NAMALWA (cell line): ENCODE measurements at places on chromosomes 13 and 19.
A peak's percentile ranks its signal among the peaks of the same experiment; 100 is the strongest.

- DNase-seq, result no peak
These were observed 602.2 kb downstream of the UQCRFS1 start for GRCh38 chr19:28610731-28611130.

DNA sequence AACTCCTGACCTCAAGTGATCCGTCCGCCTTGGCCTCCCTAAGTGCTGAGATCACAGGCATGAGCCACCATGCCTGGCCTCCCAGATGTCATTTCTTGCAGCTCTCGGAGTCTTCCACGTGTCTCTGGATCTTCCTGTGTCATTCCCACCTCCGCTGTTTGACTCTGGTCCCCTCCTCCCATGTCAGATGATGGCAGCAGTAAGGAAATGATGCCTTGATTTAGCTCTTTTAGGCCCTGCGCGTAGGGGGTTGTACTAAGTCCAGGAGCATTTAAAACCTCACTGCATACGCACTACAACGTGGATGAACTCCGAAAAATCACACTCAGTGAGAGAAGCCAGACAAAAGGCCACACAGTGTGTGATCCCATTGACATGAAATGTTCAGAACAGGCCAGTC, 113.1 kb downstream of the GNG7 start:
- DNase-seq, result no peak

- DNase-seq, result peak; percentile 41
These were observed 185.9 kb downstream of the LHFPL6 start for GRCh38 chr13:39417131-39417530.

- DNase-seq, result peak; percentile 81
These were observed 545 bp downstream of the RAD23A start for GRCh38 chr19:12946092-12946721.

DNA sequence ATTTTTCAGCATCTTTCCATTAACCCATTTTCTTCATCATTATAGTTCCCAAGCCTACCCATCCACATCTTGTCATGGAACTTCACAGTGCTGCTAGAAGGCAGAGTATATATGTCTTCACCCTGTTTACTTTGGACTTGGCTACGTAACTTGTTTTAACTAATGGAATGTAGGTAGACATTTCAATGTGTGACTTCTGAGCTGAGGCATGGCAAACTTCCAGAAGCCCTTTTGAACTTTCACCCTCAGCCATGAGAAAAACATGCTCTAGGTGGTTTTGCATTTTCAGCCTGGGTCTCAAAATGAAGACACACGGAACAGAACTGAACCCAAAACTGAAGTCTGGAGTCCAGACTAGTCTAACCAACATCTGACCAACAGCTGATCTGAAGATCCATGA, 3.2 kb downstream of the TEX30 start:
- DNase-seq, result no peak

GRCh38 chr13:44806826-44807225, 182.4 kb downstream of the NUFIP1 start:
- DNase-seq, result no peak

- no peak for DNase-seq
These were observed 18.4 kb downstream of the LRCH1 start for GRCh38 chr13:46571189-46571908.

- DNase-seq, result no peak
These were observed 7.3 kb downstream of the NKPD1 start for GRCh38 chr19:45153339-45154063.

GRCh38 chr13:94308832-94309231, 170.7 kb downstream of the DCT start:
- DNase-seq, result no peak

GRCh38 chr13:21673539-21673788, 2.6 kb downstream of the FGF9 start:
- DNase-seq, result peak; percentile 56

GRCh38 chr13:30132623-30133553, 174.5 kb downstream of the KATNAL1 start:
- DNase-seq, result peak; percentile 95

DNA sequence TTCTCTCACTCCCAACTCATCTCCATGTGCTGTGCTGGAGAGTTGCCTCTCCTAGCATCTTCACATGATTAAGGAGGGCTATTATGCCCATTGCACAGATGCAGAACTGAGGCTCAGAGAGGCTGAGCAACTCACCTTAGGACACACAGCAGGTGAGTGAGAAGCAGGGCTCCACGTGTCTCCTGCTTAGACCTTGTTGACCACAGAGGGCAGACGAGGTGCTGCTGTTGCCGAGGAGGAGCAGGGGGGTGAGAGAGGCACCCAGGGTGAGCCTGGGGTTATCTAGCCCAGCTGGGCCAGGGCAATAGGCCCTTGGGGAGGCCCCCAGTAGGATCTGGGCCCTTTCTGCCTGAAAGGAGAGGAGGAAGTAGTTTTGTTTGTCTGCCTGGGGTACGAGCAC, 2.4 kb upstream of the HSH2D start:
- DNase-seq, result peak; percentile 93

DNA sequence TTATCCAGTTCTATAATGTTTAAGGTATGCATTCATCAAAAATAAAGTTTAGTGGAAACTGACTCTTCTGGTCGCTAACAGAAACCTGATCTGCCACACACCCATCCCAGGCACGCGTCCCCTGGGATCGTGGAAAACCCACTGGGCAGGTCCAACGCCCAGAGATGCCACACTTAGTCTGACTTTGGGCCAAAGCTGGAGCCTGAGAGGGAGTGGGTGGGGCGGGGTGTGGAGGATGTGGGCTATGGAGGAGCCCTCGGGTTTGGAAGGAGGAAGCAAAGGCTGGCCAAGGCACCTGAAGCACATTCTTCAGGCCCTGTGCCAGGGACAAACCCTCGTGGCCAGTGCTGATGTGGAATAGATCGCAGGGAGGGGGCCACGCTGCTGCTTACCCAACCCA, 2.5 kb downstream of the IGFL1 start:
- no peak for DNase-seq

DNA sequence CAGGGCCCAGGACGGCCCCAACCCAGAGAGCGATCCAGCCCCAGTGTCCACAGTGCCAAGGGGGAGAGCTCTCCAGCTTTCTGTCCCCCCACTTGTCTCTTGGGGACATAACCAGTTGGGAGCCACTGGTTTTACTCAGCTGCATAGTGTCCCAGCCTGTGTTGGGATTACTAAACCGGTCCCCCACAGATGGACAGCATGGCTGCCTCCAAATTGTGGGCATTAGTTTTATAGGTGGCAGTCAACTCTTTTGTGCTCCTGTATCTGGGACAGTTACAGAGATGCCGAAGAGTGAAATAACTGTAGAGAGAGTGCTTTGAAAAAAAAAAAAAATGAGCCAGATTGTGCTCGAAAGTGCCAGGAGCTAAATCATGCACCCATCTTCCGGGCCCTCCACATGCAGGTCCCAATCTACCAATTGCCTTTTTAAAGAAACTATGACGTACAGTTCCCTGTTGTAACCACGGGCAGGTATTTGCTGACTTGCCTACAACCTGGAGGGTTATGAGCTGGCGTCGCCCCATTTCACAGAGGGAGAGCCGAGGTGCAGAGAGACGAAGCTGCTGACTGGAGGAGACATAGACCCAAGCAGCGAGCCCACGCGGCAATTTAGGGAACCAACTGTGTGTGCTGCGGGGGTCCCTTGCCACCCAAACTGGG, 2.4 kb upstream of the NFIC start:
- no peak for DNase-seq

DNA sequence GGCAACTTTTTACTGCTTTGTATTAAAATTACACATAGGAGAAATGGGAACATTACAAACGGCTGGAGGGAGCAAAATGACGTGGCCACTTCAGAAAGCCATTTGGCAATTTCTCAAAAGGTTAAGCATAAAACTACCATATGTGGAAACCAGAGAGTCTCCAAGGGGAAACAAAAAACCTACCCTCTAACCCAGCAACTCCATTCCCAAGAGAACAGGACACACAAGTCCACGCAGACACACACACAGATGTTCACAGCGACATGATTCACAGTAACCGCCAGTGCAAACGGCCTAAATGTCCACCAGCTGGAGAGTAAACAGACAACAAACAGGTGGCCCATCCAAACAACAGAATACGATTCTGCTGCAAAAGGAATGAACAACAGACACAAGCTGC, 37.2 kb downstream of the STK24 start:
- no peak for DNase-seq

DNA sequence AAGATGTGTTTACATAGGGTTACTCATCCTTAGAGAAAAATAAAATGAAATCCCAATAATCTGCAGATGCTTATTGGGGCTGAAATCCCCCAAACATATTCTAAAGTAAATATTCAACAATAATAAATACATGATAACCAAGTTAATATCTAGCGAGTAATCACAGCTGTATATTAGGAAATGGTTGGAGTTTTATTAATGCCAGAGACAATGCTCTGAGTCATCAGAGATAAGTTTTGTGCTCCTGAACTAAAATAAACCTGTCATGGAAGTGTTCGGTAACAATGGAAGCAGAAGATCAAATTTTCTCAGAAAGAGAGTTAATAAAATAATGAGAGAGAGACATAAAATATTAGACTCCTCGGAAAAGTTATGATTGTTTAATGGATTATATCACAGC, 31.4 kb downstream of the FLT1 start:
- no peak for DNase-seq

DNA sequence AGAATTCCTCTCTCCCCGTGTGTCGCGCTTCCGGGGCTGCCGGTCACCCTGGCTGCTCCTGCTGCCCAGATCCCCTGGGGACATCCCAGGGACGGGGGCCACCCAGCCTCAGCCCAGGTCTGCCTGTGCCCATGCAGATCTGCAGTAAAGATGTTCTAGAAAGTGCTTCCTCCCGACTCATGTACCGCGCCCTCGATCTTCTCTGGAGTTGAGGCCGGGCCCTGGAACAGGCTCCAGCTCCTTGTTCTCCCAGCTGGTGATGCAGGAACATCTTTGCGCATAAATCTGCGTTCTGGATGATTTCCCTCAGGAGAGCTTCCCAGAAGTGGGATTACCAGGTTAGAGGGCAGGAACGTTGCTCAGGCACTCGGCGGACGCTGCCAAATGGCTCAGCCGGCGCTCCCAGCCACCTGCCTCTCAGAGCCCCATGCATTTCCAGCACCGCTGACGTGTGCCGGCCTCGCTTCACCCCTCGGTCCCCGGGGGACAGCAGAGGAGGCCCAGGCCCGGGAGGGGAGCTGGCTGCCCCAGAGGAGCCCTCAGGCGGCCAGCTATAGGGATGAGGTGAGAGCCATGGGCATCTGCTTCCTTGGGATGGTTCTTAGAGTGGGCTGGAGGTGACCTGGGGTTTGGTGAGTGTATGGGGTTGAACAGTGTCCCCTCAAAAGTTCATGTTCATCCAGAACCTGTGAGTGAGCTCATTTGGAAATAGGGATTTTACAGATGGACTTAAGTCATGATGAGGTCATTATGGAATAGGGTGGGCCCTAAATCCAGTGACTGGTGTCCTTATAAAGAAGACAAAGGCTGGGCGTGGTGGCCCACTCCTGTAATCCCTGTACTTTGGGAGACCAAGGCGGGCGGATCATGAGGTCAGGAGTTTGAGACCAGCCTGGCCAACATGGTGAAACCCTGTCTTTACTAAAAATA, 42.6 kb downstream of the CRTC1 start:
- DNase-seq, result no peak

DNA sequence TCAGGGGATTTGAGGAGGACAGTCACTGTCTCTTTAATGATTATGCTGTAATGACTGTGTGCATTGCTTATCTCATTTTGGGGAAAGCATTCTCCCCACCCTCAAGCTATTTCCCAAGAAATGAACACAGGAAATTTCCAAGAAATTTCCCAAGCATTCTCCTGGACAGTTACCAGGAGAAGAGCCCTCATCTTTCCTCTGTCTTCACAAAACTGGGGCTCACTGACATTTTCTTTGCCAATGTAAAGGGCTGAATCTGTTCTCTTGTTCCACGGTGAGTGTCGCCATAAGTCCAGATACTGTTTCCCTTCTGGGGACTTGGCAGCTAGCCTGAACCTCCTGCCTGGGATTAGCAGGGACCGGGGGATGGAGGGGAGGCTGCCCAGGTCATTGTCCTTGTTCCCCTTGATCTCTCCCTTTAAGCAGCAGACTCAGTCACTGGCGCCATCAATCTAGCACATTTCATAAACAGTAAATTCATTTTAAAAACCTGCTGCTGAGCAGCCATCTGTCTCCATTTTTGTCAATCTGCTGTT, 172.8 kb downstream of the DNAJC15 start:
- DNase-seq, result no peak

GRCh38 chr19:13689085-13689484, 75.2 kb upstream of the MRI1 start:
- DNase-seq, result peak; percentile 77

DNA sequence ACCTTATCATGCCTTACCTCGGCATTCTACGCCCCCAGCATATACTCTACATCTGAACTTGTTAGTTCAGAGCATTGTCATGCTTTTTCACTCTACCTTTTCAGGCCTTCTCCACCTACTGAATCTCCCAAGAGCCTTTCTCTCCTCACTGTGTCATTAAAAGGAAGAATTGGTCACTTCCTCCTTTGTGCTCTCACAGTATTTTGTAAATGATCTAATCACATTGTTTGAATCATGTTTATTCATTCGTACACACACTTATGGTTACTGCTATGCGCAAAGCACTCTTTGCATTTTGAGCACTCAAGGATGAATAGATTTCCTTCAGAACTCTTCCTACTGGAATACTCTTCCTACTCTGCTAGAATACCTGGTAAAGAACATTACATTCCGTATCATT, 15.8 kb upstream of the ELF1 start:
- no peak for DNase-seq

- no peak for DNase-seq
These were observed 57.8 kb downstream of the GGACT start for GRCh38 chr13:100530671-100531213.

DNA sequence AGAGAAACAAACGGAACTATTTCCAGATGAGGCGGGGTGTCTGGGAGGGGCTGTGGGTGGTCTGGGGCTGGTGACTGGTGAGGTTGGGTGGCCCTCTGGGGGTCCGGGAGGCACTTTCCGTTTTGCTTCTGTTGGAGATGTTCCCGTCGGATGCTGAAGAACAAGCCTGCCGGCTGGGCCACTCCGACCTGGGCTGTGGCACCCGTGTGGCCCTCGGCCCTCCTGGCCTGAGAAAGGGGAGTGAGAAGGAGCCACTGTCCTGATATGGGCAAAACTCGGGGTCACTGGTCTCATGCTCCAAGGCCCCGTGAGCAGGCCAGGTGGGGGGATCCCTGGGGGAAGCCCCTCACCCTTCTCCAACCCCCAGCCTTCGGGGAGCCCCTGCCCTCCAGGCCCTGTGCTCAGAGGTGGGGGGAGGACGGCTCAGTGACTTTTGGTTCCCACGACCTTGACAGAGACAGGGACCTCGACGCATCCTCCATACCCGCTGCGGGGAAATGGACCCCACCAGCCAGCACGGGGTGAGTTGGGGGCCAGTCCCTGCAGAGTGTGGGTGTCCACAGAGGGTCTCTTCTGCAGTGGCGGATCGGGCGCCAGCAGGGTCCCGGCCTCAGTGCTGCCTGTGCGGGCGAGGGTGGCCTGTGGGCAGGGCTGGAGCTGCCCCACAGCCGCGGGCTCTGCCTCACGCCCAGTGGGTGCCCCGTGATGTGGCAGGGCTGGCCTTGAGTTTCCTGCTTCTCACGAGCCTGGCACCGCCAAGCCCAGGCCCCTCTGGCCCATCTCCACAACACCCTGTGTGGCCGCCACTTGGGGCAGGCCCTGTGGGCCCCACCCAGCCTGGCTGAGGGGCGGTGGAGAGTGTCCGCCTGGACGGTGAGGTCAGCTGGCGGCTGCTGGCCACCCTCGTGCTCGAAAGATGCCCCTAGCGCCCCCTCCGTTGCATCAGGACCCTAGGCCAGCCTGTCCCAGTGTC, 4.4 kb upstream of the TBXA2R start:
- DNase-seq, result no peak
